Stimulated activated CD4-positive, alpha-beta T cell treated with anti-CD3 and anti-CD28 coated beads, TNF-alpha, amount 100 ng/mL, for 4 hours (primary cell): ENCODE measurements at places on chromosomes 4 and X.

DNA sequence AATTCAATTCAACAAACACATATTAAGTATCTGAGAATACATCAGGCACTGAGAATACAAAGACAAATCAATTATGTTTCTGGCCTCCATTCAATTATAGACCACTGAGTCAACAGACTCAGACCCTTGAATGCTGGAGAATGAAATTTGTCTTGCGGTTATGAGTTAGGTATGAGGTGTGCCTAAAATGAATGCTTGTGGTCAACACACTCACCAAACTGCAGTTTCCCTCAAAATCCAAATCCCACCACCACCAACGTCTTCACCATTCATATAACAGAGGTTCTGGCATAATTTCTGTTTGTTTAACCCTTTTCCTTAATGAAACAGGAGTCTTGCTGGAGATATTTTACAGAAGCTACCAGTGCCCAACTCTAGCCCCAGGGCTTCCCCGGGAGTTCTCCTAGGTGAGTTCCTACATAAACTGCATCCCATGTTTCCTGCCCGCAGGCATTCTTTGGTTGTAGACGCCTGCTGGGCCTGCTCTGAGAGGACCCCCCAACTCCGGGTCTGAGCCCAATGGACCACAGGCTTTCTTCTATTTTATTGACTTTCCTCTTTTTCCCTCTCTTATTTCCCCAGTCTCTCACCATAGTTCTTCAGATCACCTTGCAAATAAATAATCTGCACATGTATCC lies 119.2 kb downstream of the DDX53 start:
- no peak for DNase-seq

- no peak for DNase-seq
Measured at GRCh38 chr4:99945718-99946355, 581 bp downstream of the DNAJB14 start.

DNA sequence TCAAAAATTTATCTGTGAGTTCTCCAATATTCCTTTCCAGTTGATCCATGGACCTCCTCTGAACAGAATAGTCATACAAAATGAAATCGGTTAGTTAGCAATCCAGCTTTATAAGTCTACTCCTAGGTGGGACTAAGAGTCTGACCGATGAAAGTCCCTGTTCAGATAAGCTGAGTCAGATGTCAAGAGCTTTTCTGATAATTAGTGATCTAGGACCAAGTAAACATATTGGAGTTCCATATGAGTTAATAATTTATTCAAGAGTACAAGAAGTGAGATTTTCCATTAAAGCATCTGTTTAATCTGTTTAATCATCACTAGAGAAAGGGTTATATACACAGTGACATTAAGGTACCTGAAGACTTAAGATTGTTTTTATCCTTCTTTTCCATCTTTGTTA lies 74.7 kb downstream of the UGT8 start:
- DNase-seq: no peak

GRCh38 chr4:77146186-77147078 lies 10.6 kb upstream of the CCNG2 start:
- no peak for DNase-seq

DNA sequence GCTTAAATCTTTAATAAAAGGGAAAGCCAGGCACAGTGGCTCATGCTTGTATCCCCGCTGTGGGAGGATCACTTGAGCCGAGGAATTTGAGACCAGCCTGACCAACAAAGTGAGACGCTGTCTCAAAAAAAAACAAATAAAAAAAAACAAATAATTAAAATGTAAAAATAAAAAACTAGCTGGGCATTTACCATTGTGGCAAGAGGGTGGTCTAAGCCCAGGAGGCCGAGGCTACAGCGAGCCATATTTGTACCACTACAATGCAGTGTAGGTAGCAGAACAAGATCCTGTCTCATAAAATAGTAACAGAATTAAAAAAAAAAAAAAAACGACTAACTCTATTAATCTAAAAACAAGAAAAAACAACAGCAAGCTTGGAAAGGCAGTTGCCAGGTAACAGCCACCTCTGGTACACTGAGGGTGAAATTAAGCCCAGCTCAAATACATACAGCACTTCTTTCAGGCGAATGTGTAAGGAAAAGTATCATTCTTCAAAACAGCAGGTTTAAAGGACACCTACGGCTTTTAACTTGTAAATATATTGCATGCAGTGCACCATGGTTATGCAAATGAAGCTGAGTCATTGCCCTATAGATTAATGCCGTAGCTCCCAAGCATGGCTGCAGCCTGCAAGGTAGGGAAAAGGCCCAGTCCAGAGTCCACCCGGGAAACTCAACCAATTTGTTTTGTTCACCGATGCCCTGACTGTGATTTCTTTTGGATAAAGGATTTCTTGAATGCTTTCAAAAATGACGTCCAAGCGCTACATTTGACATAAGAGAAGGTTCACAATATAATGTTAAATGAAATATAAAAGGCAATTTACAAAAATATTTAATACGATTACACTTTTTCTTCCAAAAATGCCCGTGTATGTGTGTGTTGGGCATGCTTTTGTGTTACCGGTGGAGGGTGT lies 14.5 kb upstream of the TXLNG start:
- DNase-seq: no peak

DNA sequence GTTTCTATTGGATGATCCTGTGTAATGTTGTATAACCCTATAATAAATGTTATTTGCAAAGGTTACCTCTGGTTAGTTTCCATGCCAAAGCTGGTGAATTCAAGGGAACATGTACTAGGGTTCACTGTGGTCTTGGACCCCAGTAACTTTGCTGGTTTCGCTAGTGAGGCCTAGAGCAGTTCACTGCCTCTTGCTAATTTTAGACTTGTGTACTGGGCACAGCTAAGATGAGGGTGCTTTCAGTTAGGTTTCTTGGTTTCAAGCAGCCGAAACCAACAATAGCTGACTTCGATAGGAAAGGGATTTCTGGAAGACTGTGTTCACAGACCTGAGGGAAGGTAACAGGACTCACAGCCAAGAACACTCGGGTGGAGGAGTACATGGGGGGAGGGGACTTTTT lies 215.5 kb upstream of the BCOR start:
- DNase-seq: no peak

- no peak for DNase-seq
Measured at GRCh38 chrX:6460893-6461490, 73.9 kb downstream of the VCX3A start.

DNA sequence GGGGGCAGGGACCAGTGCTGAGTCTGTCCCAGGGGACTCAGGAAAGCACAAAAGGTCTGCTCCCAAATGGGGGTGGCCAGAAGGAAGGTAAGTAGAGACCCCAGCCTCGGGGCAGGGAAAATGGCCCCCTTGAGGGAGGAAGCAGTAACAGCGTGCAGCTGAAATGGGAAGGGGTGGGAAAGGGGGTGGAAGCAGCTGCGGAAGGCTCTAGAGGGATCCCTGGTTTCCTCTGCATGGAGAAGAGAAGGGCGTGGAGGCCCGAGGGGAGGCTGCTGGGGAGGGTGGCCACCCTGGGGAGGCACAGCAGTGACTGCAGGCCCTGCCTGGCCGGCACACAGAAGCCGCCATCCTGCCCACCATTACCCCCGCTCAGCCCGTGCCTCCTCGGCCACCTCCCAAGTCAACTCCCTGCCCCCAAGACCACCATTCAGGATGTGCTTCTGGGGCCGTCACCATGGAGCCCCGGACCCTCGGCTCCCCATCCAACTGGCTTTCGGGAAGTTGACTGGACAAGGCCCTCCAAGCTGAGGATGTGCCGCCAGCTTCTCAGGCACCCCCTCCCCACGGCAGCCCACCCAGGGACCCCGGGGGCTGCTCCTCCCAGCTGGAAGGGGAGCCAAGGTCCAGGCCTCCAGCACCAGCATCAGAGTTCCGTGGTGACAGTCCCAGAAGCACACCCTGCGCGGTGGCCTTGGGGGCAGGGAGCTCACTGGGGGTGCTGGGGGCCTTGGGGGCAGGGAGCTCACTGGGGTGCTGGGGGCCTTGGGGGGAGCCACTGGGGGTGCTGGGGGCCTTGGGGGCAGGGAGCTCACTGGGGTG lies 23.6 kb downstream of the CFAP99 start:
- DNase-seq: no peak

- DNase-seq: no peak
Measured at GRCh38 chr4:1098311-1098925, 14.9 kb downstream of the RNF212 start.

DNA sequence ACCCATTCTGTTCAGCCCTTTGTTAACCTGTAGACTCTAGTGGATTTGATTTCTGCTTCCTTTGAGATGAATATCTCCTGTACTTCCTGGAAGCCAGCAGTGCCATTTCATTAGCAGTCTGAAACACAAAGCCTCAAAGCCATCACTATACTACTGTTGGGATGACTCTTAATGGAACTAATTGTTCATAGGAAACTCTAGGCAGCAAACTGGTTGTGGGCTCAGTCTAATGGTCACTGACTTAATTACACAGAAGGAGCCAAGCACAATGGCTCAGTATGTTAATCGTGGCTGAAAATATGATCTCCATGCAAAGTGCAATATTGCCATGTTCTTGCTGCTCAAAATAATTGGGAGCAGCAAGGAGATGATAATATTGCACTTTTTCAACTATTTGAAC lies 262.3 kb downstream of the ARHGAP24 start:
- DNase-seq: no peak

DNA sequence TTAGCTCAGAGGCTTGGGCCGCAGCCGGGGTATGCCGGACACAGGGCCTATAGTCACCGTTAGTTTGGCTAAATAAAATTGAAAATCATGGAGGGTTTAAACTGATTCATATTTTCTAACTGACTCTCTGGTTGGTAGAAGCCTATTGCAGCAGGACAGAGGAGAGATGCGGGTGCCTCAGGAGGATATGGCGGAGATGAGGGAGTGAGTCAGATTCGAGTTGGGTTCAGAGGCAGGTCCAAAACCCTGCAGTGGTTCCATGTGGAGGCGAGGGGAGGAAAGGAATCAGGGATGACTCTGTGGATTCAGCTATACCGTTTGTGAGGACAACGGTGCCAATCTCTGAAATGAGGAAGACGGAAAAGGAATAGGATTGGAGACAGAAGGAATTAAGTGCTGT lies 176.6 kb downstream of the PALLD start:
- DNase-seq: no peak

GRCh38 chrX:116246261-116246660 lies 75.7 kb downstream of the AGTR2 start:
- no peak for DNase-seq

DNA sequence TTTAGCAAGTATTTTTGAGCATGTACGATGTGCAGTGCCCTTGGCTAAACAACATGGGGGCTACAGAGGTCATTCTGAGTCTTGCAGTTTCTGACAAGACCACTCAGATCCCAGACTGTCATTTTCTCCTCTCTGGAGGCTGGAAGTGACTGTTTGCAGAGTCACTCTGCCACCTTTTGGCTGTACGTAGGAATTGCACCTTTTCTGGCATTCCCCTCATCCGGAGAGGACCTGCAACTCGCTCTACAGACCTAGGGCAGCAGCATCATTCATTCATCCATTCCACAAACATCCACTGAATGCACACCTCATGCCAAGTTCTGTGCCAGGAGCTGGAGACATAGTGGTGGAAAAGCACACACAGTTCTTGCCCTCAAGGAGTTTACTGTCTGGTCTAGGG lies 160.4 kb upstream of the GPR101 start:
- no peak for DNase-seq

DNA sequence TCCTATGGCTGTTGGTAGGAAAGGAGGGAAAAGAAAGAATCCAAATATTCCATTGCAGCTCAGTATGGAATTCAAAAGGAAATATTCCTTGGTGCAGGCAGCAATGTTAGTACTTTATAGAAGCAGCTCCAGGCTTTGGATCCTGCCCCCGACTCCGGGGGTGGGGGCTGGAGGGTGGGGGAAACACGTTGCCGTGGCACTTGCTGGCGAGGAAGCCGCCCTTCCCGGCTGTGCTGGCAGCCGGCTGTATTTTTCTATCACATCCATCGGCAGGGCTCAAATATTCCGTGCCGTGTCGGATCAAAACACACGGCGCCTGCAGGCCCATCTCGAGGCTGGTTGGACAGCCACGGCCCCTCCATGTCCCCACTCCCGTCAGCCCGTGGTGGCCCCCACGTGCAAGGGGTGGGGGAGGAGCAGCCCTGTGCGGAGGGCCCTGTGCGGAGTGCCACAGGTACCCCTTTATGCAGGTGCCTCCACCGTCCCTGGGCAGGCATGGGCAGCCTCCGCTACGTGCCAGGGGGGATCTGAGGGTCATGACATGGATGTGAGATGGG lies 5.8 kb downstream of the ADRA2C start:
- DNase-seq: no peak

GRCh38 chrX:48487362-48487798 lies 11.4 kb downstream of the FTSJ1 start:
- no peak for DNase-seq

DNA sequence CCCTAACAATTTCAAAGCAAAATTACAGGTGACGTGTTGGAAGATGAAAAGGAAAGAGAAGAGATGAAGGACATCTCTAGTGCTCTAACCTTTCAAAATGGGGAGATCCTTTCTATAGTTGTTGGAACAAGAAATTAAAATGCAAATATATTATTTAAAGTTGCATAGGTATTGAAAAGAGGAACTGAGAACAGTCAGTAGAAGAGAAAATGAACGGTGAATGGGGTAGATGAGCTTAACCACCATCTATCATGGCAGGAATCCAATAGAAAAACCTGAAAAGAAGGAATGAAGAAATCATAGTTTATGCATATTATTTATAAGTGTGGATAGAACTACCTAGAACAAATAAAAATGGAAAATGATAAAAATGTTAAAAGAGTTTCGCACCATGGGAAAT lies 42.0 kb downstream of the ANXA5 start:
- no peak for DNase-seq

DNA sequence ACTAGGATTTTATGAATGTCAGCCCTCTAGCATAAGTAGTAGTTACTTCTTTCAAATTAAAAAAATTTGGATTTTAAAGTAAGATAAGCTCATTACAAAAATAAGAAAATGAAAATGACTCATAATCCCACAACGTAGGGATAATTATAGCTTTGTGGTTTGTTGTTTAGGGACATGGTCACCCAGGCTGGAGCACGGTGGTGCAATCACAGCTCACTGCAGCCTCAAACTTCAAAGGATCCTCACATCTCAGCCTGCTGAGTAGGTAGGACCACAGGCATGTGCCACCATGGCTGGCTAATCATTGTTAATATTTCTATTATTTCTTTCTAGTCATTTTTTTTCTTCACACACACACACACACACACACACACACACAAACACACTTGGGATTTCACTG lies 57.6 kb downstream of the PLAC1 start:
- no peak for DNase-seq

- DNase-seq: no peak
Measured at GRCh38 chrX:38881066-38881465, 79.8 kb downstream of the MID1IP1 start.

- no peak for DNase-seq
Measured at GRCh38 chrX:71496476-71496875, 36.4 kb upstream of the OGT start.

GRCh38 chrX:11870789-11871188 lies 112.8 kb downstream of the MSL3 start:
- no peak for DNase-seq
